Stimulated activated CD4-positive, alpha-beta T cell treated with anti-CD3 and anti-CD28 coated beads, Interleukin-4, amount 100 ng/mL, for 48 hours (primary cell): ENCODE measurements at places on chromosomes 16 and 17.

GRCh38 chr16:70597135-70597835 is 49.1 kb upstream of the IL34 start:
- DNase-seq: no peak

- DNase-seq: no peak
Measured at GRCh38 chr17:29349409-29349808, 40.8 kb upstream of the TAOK1 start.

- no peak for DNase-seq
Measured at GRCh38 chr17:77814091-77814772, 144.3 kb upstream of the TNRC6C start.

- no peak for DNase-seq
Measured at GRCh38 chr17:38896346-38896954, 26.6 kb downstream of the LASP1 start.

DNA sequence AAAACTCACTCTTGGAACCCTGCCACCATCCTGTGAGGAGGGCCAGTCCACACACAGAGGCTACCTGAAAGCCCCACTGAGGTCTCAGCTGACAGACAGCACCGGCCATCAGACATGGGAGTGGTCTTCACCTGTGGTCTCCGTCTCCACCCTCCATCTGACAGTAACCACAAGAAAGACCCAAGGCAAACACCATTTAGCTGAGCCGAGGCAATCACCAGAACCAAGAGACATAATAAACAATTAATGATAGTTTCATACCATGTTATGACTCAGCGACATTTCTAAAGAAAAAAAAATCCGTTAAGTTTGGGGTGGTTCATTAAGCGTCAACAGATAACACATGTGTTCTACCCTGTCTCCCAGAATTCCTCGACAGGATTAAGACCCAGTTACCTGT is 6.1 kb upstream of the EVPLL start:
- no peak for DNase-seq

DNA sequence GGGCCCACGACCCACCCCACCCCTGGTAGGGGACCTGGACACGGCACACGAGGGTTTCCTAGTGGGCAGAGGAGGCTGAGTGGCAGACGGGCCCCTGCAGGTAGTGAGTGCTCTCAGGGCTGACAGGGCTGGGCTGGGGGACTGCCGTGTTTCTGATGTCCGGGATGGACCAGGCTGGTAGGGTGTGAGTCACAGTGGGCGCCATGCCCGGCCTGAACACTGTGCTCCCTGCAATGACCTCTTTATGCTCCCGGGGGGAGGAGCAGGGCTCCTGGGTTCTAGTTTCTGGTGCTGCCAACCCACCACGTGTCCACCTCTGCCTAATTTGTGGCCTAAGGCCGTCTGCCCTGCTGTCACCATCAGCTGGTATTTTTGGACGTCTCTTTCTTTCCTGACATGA is 26.3 kb downstream of the ARHGAP23 start:
- no peak for DNase-seq

GRCh38 chr17:41651625-41652460 is 27.5 kb upstream of the KRT17 start:
- no peak for DNase-seq

DNA sequence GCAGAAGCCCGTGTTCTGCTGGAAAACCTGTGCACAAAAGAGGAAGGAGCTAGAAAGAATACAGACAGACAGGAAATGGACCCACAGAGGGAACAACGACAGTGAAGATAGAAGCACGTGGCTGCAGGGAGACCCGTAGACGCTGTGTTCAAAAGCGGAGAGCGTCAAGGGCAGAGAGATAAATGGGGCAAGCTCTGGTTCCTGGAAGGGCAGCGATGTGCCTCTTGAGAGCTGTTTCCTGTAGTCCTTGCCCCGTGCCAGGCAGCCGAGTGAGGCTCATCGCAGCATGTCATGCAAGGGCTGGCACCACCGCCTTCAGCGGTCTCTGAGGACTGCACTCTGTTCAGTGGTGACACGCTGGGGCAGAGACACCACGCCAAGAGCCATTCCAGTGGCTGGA is 43.6 kb upstream of the CACNG5 start:
- DNase-seq: no peak

- DNase-seq: no peak
Measured at GRCh38 chr17:7019367-7019766, 3.5 kb upstream of the BCL6B start.

GRCh38 chr16:9095656-9096397 is 4.4 kb downstream of the HAPSTR1 start:
- no peak for DNase-seq

- no peak for DNase-seq
Measured at GRCh38 chr17:50392621-50393020, 4.7 kb downstream of the LRRC59 start.

GRCh38 chr16:49649013-49649765 is 206.7 kb downstream of the ZNF423 start:
- no peak for DNase-seq

DNA sequence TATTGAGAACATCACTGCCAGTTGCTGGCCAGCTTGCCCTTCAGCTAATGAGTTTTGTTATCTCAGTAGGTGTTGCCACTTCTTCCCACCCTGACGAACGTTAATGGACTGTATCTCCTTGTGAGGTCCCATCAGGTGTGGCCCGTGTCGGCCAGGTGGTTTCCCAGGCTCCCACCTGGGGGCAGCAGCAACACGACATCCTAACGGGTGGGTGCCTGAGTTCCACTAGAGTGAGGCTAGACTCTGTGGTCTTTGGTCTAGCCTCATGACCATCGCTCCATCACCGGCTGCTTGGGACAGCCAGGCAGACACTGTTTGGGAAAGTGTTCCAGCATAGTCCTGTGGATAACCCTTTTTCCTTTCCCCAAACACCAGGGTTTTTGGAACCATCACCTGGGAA is 45.6 kb upstream of the LCMT1 start:
- no peak for DNase-seq
